ENCODE measurements at places on chromosomes 2 and 18. TPM values are rescaled to one million over a fixed set of nuclear protein-coding genes. Genes with fewer than 3 reads are reported as not detected.

GRCh38 chr2:69945441-69945840, 16.0 kb downstream of the ASPRV1 start:
- DNase-seq, result no peak
- no peaks in the 10 kb centered on the region for H3K27me3 ChIP-seq
- H3K4me1 ChIP-seq, result peaks cover 9% of the 10 kb centered on the region
- no peak overlapping the region for H3K4me3 ChIP-seq
- no peaks in the 10 kb centered on the region for H3K36me3 ChIP-seq

- no peak overlapping the region for H3K27ac ChIP-seq
- H3K27me3 ChIP-seq, result no peaks in the 10 kb centered on the region
- no peak for DNase-seq
Measured at GRCh38 chr2:225310745-225311144, 88.8 kb upstream of the NYAP2 start.

Gene SCYGR4
- not detected for total RNA-seq

GRCh38 chr18:74961596-74961995, 247.3 kb downstream of the PTGR3 start:
- peaks cover 4% of the 10 kb centered on the region for H3K4me1 ChIP-seq
- no peak overlapping the region for H3K4me3 ChIP-seq

GRCh38 chr18:73976433-73976832, 171.2 kb downstream of the FBXO15 start:
- no peaks in the 10 kb centered on the region for H3K27me3 ChIP-seq
- H3K4me3 ChIP-seq, result no peak overlapping the region
- no peaks in the 10 kb centered on the region for H3K36me3 ChIP-seq

Gene EIF2AK2
- 37.3 TPM for total RNA-seq

Gene CHRND
- 5.8 TPM for total RNA-seq

Gene COL3A1
- 13.2 TPM for total RNA-seq

DNA sequence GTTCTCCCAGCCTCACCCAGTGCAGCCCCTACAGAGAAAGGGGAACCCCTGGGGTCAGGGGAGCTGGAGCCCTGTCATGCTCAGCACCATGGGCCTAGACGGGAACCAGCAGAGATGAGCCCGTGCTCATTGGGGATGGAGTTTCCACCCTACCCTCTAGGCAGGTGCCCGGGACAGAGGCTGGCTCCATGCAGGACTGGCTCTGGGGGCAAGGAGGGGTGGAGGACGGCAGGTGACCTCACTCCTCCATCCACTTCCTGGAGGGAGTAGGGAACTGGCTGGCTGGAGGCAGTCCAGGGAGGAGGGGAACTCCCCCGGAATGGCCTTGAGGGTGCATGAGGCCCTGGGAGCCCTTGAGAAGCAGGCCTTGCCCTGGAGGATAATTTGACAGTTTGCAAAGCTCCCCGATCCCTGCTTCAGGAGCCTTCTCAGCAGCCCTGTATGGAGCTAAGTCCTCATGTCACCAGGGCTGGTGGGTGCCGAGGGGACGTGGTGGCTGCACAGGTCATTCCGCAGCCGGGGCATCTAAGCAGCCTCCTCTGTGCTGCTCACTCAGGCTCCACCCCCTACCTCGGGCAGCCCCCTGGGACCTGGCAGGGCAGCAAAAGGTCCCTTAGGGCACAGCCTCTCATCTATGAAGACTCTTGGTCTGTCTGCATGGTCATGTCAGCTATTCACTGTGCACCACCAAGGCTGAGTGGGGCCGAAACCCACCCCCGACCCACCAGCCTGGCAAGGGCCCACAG, 2.1 kb downstream of the NEURL3 start:
- peaks cover 4% of the 10 kb centered on the region for H3K4me1 ChIP-seq
- DNase-seq, result no peak
- H3K4me3 ChIP-seq, result no peak overlapping the region
- H3K27ac ChIP-seq, result no peak overlapping the region
- peaks cover 2% of the 10 kb centered on the region for H3K27me3 ChIP-seq

Gene TEX261
- total RNA-seq, result 57.2 TPM

Gene CACNB4
- 6.0 TPM for total RNA-seq

DNA sequence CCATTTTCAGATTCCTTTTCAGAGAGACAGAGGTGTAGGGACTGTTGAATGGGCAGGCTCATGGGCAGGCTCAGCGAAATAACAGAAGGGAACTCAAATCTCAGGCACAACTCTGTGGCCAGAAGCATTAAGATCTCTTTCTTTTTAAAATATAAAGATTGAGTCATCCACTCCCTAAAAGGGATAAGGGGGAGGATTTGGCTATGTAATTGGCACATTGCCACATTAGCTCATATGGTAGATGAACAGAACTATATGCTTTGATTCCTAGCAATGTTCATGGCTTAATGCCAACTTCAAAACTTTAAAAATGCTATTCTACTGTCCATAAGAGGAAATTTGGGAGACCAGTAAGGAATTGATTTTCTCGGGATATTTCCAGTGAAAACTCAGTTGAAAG, 53.8 kb upstream of the SLC5A7 start:
- H3K27ac ChIP-seq, result no peak overlapping the region
- no peak overlapping the region for H3K4me3 ChIP-seq
- DNase-seq, result no peak
- no peaks in the 10 kb centered on the region for H3K4me1 ChIP-seq
- H3K36me3 ChIP-seq, result no peaks in the 10 kb centered on the region
- no peaks in the 10 kb centered on the region for H3K27me3 ChIP-seq
